ENCODE measurements at places on chromosomes 7 and 10. TPM values are rescaled to one million over a fixed set of nuclear protein-coding genes. Genes with fewer than 3 reads are reported as not detected.

Gene ASB10
- polyA plus RNA-seq, result not detected

DNA sequence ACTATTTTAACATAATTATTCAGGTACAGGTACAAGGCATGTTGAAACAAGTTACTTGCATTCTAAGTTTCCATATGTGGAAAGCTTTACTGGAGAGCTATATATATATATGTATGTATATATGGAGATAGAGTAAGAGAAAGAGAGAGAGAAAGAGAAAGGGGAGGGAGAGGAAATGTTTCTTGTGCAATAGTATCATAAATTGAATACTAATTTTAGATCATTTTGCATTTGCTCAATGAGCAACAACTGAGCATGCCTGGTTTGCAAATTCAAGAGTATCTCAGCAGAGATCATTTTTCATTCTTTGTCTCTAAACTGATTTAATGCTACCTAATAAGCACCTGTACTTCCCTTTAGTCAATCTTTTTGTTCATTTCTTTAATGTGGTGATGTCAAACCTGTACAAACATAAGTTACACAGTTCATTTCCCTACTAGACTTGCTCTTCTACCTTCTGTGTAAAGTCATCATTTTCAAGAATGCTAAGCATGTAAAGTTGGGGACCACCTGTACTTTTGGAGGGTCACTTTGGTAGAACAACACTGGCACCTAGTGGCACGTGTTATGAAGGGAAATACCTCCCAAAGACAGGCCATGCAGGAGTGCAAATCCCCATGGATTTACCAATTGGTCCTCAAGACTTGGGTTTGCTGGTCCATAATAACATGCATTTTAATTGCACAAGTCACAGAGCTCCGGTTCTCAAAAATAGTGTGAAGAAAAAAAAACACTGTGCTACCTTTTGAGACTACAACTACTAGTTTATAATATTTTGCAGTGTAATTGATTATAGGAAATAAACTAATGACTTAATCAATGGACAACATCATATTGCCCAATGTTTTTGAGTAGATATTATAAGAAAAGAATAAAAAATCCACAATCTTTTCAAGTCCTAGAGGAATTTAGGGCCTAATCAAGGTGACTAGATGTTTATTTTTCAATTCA is 431.2 kb upstream of the IGFBP3 start:
- H3K27ac ChIP-seq, result no peak overlapping the region
- no peak overlapping the region for H3K4me3 ChIP-seq
- no peaks in the 10 kb centered on the region for H3K36me3 ChIP-seq
- H3K27me3 ChIP-seq, result no peaks in the 10 kb centered on the region

Gene PRKCQ
- not detected for polyA plus RNA-seq

- DNase-seq, result no peak
- no peaks in the 10 kb centered on the region for H3K36me3 ChIP-seq
- H3K27me3 ChIP-seq, result no peaks in the 10 kb centered on the region
Measured at GRCh38 chr10:117734731-117735405, 192.3 kb downstream of the EMX2 start.

GRCh38 chr7:69738396-69738951 is 140.2 kb downstream of the AUTS2 start:
- H3K27ac ChIP-seq, result no peak overlapping the region
- H3K27me3 ChIP-seq, result no peaks in the 10 kb centered on the region
- H3K36me3 ChIP-seq, result no peaks in the 10 kb centered on the region
- no peak overlapping the region for H3K4me3 ChIP-seq
- H3K4me1 ChIP-seq, result no peaks in the 10 kb centered on the region
- no peak for DNase-seq

Gene MYO3A
- not detected for polyA plus RNA-seq

Gene NKX2-3
- polyA plus RNA-seq, result not detected

Gene SRRT
- 74.8 TPM for polyA plus RNA-seq

GRCh38 chr7:88346357-88346756 is 39.7 kb upstream of the STEAP4 start:
- no peak overlapping the region for H3K27ac ChIP-seq
- H3K4me1 ChIP-seq, result no peaks in the 10 kb centered on the region
- peaks cover 4% of the 10 kb centered on the region for H3K27me3 ChIP-seq
- H3K36me3 ChIP-seq, result no peaks in the 10 kb centered on the region
- H3K4me3 ChIP-seq, result no peak overlapping the region

Gene THSD7A
- 0.01 TPM for polyA plus RNA-seq

DNA sequence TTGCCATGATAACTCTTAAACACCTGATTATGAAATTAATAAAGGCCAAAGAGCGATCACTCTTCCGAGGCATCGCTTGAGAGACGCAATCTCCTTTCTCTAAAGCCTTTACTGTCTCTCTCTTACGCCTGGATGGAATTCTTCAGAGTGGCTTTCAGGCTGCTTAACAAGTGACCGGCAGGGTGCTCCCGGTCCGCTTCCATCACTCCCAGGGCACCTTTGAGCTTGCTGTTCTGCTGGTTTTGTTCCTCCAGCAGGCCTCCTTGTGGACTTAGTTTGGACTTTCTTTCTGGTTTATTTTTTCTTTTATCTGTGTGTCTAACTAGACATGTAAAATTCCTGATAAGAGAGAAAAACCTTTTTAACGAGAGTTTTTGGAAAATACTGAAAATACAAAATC is 60.9 kb downstream of the MRPL32 start:
- H3K27ac ChIP-seq, result no peak overlapping the region
- no peak for DNase-seq

DNA sequence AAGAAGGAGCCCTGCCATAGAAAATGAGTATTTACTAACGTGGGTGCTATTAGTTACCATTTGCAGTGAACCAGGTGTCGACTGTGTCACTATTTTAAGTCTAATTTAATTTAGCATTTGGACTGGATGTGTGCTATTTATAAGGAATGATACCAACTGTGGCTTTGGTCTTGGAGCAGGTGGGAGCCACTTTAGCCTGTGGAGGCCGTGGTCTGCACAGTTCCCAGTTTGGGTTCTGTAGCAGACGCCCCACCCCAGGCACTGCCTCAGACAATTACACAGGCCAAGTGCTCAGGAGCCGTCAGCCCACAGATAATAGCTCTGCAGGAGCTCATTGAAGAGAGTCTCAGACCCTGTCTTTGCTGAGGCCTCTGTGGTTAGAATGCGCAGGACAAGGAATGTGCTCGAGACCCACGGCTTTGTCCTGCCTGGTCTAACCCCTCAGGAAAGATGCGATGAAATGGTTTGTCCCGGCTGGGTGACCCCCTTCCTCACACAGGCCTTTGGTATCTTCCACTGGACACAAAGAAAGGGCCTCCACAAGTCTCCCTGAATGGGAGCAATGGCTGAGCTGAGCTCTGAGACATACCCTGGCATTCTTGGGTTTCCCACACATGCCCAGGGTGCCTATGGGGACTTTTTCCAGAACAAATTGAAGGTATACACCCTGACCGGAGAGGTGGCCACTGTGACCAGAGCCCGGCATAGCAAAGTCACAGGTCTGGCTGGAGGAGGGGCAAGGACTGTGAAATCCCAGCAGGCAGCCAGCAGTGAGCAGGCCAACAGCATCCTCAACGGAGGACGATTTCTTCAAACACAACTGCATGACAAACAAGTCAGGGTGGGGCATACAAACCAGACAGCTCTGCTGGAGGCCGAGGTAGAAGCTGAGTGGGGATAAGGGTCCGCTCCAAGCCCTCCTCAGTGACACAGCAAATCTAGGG is 251.2 kb downstream of the ARHGAP12 start:
- no peak overlapping the region for H3K27ac ChIP-seq
- no peak overlapping the region for H3K4me3 ChIP-seq

- H3K36me3 ChIP-seq, result peaks cover 6% of the 10 kb centered on the region
- peak; percentile 90 for DNase-seq
- H3K27me3 ChIP-seq, result no peaks in the 10 kb centered on the region
- H3K4me1 ChIP-seq, result peaks cover 37% of the 10 kb centered on the region
- H3K27ac ChIP-seq, result peak overlapping the region; percentile 47
- H3K4me3 ChIP-seq, result peak overlapping the region; percentile 46
Measured at GRCh38 chr7:24926623-24927524, 53.1 kb downstream of the OSBPL3 start.

DNA sequence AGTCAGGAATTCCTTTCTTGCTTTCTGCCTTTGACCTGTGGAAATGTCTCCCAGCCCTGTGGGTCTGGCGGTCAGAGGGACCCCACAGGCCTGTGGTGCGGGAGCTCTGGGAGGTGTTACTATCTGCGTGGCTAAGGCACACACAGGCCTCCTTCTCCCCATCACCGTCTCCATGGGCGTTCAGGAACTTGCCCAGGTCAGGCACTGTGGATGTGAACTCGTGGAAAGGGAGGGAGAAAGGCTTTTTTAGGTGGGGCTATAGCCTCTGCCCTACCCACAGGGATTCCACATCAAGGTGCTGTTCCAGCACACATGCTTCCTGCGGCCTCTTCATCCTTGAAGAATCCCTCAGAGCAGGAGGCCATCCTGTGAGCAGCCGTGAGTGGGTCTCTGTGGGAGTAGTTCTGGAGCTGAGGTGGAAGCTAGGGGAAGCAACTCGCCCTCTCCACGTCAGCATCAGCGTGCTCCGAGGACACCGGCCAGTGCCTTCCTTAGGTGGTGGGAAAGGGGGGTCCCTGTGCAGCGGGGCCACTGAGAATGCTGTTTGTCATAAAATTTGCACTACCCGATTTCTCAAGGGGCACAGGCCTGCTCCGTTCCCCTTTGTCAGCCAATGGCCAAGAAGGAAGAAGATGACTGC is 7.5 kb upstream of the ATP6V0E2 start:
- no peaks in the 10 kb centered on the region for H3K27me3 ChIP-seq
- no peak for DNase-seq
- no peak overlapping the region for H3K27ac ChIP-seq
- H3K4me3 ChIP-seq, result no peak overlapping the region
- no peaks in the 10 kb centered on the region for H3K36me3 ChIP-seq
- H3K4me1 ChIP-seq, result no peaks in the 10 kb centered on the region

DNA sequence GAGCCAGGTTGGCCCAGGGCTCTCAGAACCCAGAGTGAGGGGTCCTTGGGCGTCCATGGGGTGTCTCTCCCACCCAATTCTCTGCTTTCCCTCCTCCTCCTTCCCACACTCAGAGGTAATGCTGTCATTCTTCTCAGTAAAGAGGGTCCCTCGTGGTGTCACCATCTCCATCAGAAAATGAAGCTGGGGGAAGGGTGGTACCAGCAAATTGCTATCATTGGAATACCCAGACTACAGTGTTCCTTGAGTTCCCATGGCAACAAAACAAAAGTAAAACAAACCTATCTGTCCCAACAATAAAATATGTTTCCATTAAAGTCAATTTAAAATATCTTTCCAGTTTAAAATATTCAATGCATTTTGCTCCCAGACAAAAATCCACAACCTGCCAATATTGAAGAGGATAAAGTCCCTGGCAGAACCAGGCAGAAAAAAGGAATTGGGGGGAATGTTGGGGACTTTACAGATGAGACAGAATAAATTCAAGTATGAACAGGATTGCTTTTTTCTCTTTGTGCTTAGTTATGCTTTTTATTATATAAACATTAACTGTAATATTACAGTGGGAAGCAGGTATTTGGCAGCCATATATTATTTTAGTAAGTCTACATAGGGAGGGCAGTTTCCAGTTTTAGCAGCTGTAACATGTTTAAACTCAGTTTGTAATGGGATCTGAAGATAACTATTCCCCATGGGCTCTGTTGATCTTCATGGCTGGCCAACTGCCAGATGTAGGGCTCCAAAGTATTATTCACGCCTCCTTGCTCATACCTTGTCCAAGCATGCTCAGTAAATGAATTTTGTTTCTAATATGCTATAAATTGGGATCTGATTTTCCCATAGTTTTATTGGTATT is 182.1 kb downstream of the ARID5B start:
- peaks cover 64% of the 10 kb centered on the region for H3K4me1 ChIP-seq
- peak overlapping the region; percentile 15 for H3K4me3 ChIP-seq
- H3K27me3 ChIP-seq, result no peaks in the 10 kb centered on the region
- peak; percentile 89 for DNase-seq
- H3K36me3 ChIP-seq, result peaks cover 44% of the 10 kb centered on the region
- H3K27ac ChIP-seq, result peak overlapping the region; percentile 93

- peaks cover 28% of the 10 kb centered on the region for H3K4me1 ChIP-seq
- H3K27ac ChIP-seq, result no peak overlapping the region
- peak; percentile 61 for DNase-seq
Measured at GRCh38 chr10:124736491-124737136, 7.6 kb downstream of the FAM53B start.

Gene FAM131B
- 0.50 TPM for polyA plus RNA-seq

Gene EFCAB10
- 0.25 TPM for polyA plus RNA-seq

GRCh38 chr7:22229148-22229547 is 127.8 kb downstream of the RAPGEF5 start:
- no peak overlapping the region for H3K27ac ChIP-seq
- H3K27me3 ChIP-seq, result no peaks in the 10 kb centered on the region
- no peaks in the 10 kb centered on the region for H3K36me3 ChIP-seq

Gene CHST3
- polyA plus RNA-seq, result 10.4 TPM

Gene LCOR
- 14.8 TPM for polyA plus RNA-seq

DNA sequence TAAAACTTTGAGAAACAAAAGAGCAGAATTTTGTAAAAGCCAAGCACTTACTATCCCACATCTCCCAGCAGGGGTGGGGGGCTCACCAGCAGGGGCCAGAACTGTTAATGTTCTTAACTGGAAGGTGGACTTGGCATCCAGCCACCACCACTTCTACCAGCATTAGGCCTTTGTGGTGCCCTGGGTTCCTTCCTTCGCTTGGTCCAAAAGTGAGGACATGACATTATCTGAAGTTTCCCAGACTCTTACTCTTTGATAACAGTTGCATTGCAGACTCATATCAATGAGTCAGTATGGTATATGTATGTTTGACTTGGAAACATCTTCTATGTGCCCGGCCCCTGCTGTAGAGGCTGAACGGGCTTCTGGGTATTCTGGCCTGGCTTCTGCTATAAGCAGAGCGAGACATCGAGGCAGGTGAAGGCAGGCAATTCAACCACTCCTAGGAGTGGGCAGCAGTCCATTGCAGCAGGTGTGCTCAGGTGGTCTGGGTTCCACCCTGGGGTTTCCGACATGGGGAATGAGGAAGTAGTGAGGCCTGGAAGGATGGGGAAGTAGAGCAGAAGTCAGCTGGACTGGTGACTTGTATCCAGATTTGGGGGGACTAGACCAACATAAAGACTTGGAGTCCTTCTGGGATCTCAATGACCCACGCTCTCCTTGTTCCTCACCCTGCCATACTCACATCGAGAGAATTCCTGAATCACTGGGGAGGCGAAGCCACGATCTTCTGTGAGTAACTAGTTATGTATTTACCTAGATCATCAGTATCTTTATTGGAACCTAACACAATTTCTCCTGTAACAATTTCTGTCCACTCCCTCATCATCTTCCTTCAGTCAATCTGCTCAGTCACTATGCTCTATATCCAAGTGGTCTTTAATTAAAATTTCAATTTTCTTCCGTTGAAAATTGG is 4.1 kb downstream of the ZNF777 start:
- H3K27ac ChIP-seq, result no peak overlapping the region
- peaks cover 9% of the 10 kb centered on the region for H3K36me3 ChIP-seq
- peak; percentile 15 for DNase-seq
- 0 out of 2 replicates have a peak, but pooled peaks cover 3% of the 10 kb centered on the region for H3K4me1 ChIP-seq

GRCh38 chr10:58171146-58171545 is 96.5 kb downstream of the IPMK start:
- peaks cover 35% of the 10 kb centered on the region for H3K27me3 ChIP-seq
- no peak for DNase-seq
- H3K4me1 ChIP-seq, result no peaks in the 10 kb centered on the region
- no peaks in the 10 kb centered on the region for H3K36me3 ChIP-seq
- H3K4me3 ChIP-seq, result no peak overlapping the region

- H3K36me3 ChIP-seq, result 0 out of 2 replicates have a peak, but pooled peaks cover 3% of the 10 kb centered on the region
- no peak overlapping the region for H3K4me3 ChIP-seq
- no peak overlapping the region for H3K27ac ChIP-seq
- no peak for DNase-seq
- no peaks in the 10 kb centered on the region for H3K4me1 ChIP-seq
Measured at GRCh38 chr10:70093335-70093944, 39.2 kb downstream of the AIFM2 start.

Measured in GM23248 (cell line).